Muscle of arm (tissue), 14 donors: ENCODE measurements at places on chromosomes 13 and 19.

GRCh38 chr13:113135281-113135760 is 12.7 kb downstream of the F10 start:
- no peak for DNase-seq

GRCh38 chr13:30818323-30818960 is 83.1 kb downstream of the ALOX5AP start:
- no peak for DNase-seq

GRCh38 chr19:29079356-29080032 is 133.5 kb downstream of the UQCRFS1 start:
- no peak for DNase-seq

DNA sequence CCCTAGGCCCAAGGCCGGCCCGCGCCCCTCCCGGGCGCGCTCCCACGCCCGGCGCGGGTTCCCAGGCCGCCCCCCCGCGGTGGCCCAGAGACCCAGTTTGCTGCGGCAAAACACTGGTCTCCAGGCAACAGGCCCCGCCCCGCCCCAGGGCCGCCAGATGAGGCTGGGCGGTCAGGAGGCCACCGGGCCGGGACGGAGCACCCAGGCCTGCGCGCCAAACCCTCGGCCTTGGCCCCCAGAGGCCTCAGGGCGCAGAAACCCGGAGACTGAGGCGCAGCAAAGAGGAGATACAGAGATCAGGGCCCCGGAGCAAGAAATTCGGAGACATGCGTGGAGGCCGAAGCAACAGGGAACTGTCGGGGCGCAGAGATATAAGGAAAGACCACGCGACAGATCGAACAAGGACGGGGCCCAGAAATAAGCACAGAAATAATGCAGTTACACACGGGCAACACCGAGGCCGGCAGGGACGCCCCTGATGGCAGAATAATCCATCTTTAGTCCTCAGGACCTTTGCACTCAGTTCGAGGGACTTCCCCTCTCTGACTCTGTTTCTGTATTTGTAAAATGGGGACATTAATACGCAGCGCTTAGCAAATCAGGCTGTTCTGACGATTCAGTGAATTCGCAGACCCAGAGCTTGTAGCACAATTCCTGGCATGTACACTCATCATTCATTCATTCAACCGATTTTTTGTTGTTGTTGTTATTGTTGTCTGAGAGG is 20.8 kb upstream of the ERCC1 start:
- DNase-seq: peak; percentile 94

DNA sequence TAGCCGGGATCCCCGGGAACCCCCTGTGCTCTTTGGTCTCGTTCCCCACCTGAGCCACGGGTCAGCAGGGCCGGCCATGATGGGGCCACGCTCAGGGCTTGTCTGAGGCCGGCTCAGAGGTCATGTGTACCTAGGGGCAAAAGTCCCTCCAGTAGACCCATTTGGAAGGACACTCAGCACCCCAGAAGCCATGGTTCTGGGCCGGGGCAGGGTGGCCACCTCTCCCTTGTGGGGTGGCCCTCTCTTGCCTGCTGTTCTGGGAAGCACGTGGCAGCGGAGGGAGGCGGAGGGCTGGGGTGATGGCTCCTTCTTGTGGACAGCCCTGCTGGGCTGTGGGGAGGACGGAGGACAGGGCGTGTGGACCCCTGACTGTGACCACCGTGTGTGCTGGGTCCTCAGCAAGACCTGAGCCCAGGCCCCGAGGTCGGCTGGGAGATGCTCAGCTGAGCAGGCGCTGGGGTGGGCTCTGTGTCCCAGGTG is 6.4 kb upstream of the PEAK3 start:
- DNase-seq: no peak

DNA sequence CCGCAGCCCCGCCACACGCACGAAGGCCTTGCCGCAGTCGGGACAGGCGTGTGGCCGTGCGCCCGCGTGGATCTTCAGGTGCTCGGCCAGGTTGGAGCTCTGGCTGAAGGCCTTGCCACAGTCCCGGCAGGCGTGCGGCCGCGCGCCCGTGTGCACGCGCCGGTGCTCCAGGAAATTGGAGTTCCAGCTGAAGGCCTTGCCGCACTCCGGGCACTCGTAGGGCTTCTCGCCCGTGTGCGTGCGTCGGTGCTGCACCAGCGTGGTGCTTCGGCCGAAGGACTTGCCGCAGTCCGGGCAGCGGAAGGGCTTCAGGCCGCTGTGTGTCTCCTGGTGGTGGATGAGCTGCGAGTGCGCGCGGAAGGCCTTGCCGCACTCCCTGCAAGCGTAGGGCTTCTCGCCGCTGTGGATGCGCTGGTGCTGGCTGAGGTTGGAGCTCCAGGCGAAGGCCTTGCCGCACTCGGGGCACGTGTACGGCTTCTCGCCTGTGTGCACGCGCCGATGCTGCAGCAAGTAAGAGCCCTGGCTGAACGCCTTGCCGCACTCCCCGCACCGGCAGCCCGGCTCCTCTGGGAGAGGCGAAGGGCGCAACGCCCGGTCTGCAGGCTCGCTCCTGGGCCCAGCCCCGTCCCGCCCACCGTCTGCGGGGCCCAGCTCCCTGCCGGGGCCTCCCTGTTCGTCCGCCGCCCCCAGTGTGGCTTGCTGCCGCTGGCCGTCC is 3.6 kb upstream of the A1BG start:
- DNase-seq: peak; percentile 41

DNA sequence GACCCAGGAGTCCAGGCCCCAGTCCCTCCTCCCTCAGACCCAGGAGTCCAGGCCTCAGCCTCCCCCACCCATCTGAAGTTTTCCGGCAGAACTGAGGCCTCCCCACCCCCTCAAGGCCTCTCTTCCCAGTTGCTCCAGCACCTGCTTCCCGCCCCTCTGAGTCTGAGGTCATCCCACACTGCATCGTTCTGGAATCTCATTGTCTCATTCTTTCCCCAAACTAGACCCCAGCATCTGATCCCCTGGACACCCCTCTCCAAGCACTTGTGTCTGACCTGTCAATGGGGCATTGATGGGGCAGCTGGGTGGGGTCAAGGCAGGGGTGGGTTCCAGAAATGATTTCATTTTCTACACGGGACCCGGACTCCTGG is 793 bp upstream of the SBK2 start:
- DNase-seq: peak; percentile 74

GRCh38 chr13:98449273-98449672 is 127.6 kb downstream of the STK24 start:
- no peak for DNase-seq

- no peak for DNase-seq
Observed at GRCh38 chr13:85653681-85654080, 145.5 kb downstream of the SLITRK6 start.

DNA sequence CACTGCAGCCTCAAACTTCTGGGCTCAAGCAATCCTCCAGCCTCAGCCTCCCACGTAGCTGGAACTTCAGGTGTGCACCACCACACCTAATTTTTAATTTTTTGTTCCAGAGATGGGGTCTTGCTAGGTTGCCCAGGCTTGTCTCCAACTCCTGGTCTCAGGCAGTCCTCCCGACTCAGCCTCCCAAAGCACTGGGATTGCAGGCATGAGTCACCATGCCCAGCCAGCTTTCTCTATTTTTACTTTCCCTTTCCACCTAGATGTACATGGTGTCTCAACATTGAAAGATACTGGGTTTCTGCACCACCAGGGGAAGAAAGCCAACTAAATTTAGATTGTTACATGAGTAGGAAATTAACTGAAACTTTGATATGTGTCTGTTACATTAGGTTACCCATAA is 13.8 kb upstream of the ZNF846 start:
- DNase-seq: no peak

GRCh38 chr13:83298617-83299016 is 583.7 kb downstream of the SLITRK1 start:
- no peak for DNase-seq

GRCh38 chr19:3459089-3459881 is 21.0 kb downstream of the SMIM24 start:
- peak; percentile 95 for DNase-seq

DNA sequence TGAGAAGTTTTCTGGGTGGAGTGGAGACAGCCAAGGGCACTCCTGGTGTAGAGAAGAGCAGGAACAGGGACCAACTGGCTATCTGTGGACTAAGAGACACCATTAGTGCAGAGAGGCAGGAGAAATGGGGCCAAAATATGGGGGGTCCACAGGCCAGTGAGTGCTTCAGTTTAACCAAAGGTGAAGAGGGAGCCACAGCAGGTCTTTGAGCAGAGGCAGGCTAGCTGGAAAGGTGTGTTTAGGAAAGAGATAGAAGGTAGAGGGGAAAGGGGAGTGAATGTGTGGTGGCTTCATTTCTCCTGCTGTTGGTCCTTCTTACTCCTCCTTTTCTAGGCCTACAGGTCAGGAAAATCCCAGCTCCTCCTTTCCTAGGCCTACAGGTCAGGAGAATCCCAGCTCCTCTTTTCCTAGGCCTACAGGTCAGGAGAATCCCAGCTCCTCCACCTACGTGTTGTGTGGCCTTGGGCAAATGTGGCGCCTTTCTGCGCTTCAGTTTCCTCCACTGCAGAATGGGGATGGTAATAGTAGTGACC is 1.5 kb downstream of the TMEM238 start:
- no peak for DNase-seq

DNA sequence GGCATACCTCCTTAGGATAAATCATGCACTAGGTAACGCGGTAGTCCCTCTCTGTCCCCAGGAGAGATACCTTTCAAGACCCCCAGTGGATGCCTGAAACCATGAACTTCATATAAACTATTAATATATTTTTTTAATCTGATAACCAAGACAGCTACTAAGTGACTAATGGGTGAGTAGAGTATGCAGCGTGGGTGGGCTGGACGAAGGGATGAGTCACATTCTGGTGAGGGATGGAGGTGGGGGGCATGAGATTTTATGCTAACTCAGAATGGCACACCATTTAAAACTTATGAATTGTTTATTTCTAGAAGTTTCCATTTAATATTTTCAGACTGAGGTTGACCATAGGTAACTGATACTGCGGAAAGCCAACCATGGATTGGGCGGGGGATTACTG is 46.2 kb downstream of the CDK8 start:
- DNase-seq: no peak

DNA sequence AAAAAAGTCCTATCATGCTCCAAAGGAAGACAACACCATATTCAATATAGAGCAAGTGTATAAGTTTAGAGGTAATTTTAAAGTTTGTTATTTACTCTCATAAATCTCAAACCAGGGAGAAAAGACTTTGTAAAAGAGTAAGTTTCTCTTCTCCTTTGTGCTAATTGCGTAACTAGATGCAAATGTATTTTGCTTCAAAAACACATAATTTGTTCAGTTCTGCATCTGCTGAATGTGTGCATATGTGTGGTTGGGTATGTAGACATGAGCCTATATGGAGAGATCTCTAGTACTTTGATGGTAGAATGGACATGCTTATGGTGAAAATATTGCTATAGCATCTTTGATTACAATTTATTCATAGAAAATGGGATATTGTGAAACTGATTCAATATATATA is 17.8 kb upstream of the MIR17HG start:
- DNase-seq: no peak

DNA sequence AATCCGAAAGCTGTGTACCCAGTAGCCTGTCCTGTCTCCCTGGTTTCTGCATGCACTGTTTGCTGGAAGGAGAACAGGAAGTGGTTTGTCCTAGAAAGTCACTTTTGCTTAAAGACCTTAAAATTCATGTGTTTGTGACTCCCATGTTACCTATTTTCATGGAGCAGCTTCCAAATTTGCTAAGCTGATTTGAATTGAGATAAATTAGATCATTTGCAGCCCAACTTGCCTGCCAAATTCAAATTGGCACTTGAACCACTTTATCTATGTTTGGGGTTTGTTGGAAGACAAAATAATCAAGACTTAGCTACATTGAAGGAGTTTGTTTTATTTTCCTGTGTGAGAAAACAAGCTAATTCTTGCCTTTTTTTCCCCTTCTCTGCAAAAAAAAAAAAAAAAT is 532.5 kb downstream of the DIAPH3 start:
- no peak for DNase-seq

- no peak for DNase-seq
Observed at GRCh38 chr19:46863818-46864629, 3.2 kb downstream of the ARHGAP35 start.

GRCh38 chr19:19445911-19446361 is 40.5 kb downstream of the GATAD2A start:
- no peak for DNase-seq

- no peak for DNase-seq
Observed at GRCh38 chr19:6533000-6533328, 2.1 kb downstream of the TNFSF9 start.

DNA sequence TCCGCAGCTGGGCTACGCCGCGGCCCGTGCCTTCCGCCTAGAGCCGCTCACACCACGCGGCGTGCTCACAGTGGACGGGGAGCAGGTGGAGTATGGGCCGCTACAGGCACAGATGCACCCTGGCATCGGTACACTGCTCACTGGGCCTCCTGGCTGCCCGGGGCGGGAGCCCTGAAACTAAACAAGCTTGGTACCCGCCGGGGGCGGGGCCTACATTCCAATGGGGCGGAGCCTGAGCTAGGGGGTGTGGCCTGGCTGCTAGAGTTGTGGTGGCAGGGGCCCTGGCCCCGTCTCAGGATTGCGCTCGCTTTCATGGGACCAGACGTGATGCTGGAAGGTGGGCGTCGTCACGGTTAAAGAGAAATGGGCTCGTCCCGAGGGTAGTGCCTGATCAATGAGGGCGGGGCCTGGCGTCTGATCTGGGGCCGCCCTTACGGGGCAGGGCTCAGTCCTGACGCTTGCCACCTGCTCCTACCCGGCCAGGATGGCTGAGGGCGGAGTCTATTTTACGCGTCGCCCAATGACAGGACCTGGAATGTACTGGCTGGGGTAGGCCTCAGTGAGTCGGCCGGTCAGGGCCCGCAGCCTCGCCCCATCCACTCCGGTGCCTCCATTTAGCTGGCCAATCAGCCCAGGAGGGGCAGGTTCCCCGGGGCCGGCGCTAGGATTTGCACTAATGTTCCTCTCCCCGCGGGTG is 7.4 kb downstream of the DBP start:
- no peak for DNase-seq

DNA sequence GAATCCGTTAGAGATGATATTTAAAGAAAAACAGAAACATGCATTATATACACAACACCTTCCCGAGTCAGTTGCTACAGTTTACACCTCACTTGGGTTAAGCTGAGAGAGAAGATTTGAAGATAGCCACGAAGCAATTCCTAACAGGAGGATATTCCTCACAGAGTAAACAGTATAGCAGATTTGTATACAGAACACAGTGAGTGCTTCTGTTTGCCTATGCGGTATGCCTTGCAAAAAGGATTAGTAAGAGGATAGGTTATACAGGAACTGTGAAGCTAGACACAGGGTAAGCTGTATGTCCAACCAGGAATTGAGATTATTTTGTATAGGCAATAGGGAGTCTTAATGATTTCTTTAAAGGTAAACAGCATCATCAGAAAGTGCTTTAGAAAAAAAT is 471.8 kb downstream of the LIG4 start:
- DNase-seq: no peak

GRCh38 chr13:99656092-99656745 is 154.9 kb downstream of the TM9SF2 start:
- peak; percentile 78 for DNase-seq

DNA sequence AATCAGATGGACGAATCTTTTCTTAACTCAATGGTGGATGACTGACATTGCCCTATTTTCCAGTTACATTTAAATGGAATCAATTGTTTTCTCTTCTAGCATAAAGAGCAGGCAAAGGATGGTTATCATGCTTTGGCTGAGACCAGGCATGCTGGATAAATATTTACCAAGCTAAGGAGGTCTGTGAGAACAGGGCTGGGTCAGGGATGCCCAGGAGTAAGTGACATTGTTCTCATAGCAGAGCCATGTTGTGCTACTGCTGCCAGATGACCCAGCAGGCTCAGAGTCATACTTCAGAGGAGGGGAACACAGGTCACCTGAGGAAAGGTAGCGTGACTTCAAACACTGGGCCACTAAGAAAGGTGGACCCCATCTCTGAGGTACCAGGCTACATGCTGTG is 116.0 kb upstream of the RNF113B start:
- no peak for DNase-seq
